ENCODE measurements at places on chromosomes 2 and 18.

DNA sequence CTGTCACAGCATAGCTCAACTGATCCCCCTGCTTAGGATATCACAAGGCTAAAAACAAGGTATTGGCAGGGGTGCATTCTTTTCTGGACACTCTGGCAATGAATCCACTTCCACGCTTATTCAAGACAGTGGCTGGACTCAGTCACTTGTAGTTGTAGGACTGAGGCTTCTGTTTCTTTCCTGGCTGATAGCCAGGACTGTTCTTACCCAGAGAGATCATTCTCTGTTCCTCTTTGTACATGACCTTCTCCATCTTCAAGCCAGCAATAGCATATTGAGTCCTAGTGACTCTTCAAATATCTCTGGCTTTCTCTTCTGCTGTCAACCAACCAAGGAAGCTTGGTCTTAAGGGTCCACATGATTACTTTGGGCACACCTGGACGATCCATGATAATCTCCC, 241.3 kb downstream of the RBM43 start:
- DNase-seq, result no peak

- no peak for DNase-seq
These were observed 88.2 kb upstream of the HNRNPA3 start for GRCh38 chr2:177124371-177124770.

DNA sequence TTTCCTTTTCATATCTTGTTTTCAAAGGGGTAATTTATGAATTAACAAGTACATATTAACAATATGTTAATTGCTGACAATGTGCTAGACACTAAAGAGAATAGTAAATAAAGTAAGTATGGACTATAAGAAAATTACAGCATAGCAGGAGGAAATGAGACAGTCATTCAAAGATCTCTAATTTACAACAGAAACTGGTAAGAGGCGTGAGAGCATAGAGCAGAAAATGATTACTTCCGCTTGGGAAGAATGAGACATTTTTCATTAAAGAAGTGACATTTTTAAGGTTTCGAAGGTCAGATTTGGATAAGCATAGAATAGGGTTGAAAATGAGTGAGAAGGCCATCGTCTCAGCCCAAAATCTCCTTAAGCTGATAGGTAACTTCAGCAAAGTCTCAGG, 184.4 kb upstream of the SESTD1 start:
- no peak for DNase-seq

GRCh38 chr2:127313406-127313805, 19.5 kb upstream of the ERCC3 start:
- no peak for DNase-seq

- no peak for DNase-seq
These were observed 37.0 kb upstream of the ATP5MC3 start for GRCh38 chr2:175218551-175218950.

DNA sequence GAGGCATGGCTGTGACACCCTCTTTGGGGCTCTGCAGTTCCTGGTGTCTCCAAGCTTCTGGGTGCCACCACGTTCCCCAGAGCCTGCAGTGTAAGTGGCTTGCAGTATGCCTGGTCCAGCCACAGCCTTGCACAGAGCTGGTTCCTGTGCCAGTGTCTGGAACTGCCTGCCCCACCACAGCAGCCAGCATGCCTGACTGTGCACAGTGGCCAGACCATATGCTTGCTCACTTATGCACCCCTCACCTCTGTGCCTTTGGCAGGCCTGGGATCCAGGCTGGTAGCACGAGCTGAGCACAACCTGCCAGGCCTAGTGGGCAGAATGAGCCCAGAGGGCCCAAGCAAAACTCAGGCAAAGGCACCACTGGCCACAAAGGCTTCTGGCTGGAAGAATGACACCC, 154.1 kb downstream of the DPP4 start:
- no peak for DNase-seq

DNA sequence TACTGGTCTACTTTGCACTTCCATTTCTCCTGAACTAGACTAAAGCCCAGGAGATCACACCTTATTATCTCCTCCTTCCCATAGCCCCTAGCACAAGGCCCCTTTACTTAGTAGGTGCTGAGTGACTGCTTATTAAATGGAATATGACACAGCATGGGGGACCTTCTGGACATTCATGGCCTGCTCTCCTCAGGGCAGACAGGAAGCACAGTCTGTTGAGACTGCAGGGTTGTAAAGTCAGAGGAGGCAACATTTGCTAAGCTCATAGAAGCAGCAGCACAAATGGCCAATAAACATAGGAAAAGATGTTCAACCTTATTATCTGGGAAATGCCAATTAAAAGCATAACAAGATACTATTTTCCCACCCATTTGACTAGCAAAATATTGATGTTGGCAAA, 75.3 kb downstream of the DNMT3A start:
- DNase-seq, result no peak

GRCh38 chr18:34033968-34034367, 190.7 kb downstream of the NOL4 start:
- no peak for DNase-seq

- DNase-seq, result no peak
These were observed 290.0 kb downstream of the PHLPP1 start for GRCh38 chr18:63005306-63005705.
